NCI-H1417 treated with DMSO at 0.1 percent for 48 hours (cell line): ENCODE measurements at places on chromosomes 2 and 18.

GRCh38 chr2:236241181-236242056 is 22.8 kb downstream of the ASB18 start:
- no peak for DNase-seq

DNA sequence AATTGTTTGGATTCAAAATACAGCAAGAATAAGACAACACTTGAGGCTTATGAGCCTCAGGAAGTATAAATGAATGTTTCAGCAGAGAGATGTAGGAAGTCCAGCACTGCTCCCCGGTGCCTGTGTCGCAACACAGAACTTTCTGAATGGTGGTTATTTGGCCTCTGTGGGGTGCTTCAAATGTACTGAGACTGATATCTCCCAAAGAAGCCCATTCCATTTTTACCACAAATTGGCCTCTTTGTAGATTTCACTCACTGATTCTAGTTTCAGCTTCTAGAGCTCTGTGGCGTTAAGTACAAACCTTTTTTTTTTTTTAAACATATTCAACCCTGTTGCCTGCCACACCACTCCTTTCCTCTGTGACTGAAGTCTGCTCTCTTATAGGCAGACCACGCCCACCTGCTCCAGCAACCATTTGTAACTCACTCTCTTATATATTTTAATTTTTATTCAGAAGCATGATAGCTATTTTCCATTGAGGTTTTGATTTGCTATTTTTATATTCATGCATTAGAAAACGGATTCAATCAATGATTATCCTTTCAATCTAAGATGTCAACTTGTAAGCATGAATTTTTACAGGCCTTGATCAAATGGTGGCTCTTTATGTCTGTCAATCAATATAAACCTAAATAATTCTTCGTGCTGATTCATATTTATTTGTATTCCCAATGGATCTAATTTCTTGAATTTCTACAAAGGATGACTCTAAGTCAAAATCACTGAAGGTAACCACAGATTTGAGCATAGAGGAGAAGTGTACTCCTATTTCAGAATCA is 277.1 kb upstream of the CCDC68 start:
- DNase-seq, result no peak

DNA sequence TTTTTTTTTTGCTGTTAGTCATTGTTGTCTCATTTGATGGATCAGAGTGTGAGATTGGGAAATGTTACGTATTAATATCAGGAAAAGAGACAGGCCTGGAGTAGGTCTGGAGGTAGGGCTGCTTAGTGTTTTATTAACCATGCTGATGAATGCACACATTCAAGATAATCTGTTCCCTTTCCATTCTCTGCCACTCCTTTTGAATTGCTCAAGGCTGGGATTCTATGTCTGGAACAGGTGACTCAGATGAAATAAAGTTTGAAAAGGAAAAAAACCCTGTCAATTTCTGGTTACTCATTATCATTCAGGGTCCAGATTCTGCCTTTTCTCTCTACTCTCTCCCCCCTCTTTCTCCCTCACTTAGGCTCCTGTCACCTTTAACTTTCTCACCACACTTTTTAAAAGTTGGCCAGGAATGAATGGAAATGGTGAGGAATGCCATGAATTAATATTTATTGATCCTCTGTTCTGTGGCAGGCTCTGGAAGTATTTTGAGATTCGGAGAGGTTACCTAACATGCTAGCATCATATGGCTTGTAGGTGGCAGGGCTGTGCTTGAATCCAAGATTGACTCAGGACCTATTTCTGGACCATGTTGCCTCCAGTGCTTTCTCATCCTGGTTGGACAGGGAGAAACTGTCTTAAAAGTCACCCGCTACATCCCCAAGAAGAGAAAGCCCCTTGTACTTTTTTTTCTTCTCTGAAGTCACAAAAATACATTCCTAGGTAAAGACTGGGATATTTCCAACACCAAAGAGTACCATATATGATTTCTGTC is 40.2 kb downstream of the MAP4K4 start:
- no peak for DNase-seq

- no peak for DNase-seq
Measured at GRCh38 chr18:51191128-51191717, 6.3 kb downstream of the MEX3C start.

DNA sequence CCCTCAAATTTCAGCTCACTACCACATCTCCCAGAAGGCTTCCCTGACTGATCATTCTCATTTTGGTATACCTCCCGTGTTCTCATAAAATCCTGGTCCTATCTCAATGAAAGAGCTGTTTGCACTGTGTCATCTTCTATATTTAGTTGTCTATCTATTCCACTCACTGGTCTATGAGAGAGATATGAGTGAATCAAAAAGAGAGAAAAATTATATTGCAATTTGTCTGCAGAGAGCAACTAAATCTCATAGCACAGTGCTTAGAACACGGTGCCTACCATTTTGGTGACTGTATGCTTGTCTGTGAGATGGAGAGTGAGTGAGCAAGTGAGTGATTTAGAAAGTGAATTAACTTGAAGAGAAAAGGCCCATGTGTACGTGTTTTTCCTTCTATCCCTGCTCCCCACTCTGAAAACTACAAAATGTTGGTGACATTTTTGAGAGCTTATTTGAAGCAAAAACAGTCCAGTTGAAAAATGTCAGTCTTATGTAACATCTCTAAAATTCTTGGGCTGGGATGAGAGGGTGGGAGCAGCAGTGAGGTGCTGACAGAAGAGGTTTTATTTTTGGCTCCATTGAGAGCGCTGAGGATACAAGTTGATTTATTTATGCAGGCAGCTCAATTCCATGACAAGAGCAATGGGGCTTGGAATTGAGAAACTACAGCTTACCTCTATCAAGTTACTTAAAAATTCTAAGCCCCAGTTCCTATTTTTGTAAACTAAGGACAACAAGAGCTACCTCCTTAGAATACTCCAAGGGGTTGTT is 373.5 kb upstream of the CHST9 start:
- no peak for DNase-seq

GRCh38 chr2:173513107-173513727 is 158.5 kb downstream of the CDCA7 start:
- no peak for DNase-seq

- DNase-seq, result peak; percentile 89
Measured at GRCh38 chr2:56008661-56009431, 85.3 kb upstream of the EFEMP1 start.
